ENCODE measurements at places on chromosomes 12 and 14.
A peak's percentile ranks its signal among the peaks of the same experiment; 100 is the strongest.

- no peak for DNase-seq
These were observed 36.5 kb downstream of the CIT start for GRCh38 chr12:119840582-119840981.

GRCh38 chr14:73884438-73885190 lies 2.0 kb upstream of the ZNF410 start:
- DNase-seq: no peak

GRCh38 chr12:32569259-32569658 lies 109.8 kb upstream of the DNM1L start:
- DNase-seq: no peak

- no peak for DNase-seq
These were observed 116.1 kb downstream of the C12orf42 start for GRCh38 chr12:103379670-103380069.

- DNase-seq: peak; percentile 37
These were observed 12.2 kb upstream of the FOXG1 start for GRCh38 chr14:28754209-28754985.

- DNase-seq: peak; percentile 99
These were observed 27.9 kb downstream of the ACTN1 start for GRCh38 chr14:68951035-68951797.

GRCh38 chr14:96797582-96798349 lies 584 bp downstream of the VRK1 start:
- DNase-seq: peak; percentile 22

GRCh38 chr12:52795694-52796428 lies at the start of gene KRT3:
TSS of gene KRT3 (minus strand) at chr12:52796117. CDS start at chr12:52796042, 75 bp downstream.
- DNase-seq: no peak

DNA sequence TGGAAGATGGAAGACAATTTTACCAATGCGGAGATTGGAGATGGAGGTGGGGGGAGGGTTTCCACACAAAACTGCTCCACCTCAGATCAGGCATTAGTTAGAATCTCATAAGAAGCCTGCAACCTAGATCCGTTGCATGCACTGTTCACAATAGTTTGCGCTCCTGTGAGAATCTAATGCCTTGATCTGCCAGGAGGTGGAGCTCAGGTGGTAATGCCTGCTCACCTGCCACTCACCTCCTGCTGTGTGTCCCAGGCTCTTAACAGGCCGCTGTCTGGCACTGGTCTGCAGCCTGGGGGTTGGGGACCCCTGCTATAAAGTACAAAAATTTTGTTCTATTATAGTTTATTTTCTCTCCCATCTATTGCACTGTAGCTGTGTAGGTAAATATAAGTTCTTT lies 84.9 kb upstream of the FOXG1 start:
- no peak for DNase-seq

GRCh38 chr14:48274826-48275225 lies 599.4 kb upstream of the MDGA2 start:
- no peak for DNase-seq

DNA sequence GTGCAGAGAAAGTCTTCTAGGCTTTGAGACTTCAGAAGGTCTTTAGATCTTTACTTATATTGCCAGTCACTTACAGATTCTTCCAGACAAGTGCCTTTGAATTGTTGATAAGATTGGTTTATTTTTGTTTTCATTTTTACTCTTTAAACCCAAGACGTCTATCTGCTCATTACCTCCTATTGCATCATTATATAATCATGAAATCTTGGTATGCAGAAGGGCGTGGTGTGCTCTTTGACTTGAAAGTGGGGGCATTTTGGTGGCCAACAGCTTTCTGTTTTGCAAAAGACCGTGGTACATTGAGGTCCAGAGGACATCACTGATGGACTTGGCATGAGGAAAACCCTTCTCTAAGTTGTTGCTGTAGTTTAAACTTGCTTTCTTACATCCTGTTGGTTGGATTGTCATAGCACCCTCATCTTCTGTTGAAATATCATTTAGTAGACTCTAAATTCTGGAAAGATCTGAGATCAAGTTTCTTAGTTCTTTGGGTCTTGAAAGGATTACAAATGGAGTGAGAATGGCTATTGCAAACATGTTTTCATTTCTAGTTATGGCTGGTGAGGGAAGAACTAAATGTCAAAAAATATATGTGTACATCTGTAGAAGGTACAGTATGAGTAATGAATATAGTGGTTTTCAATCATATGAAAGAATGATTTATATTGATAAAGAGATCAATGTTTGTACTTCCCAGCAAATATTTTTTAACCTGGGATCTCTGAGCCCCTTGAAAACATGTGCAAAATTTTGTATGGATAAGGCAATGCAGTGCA lies 441.8 kb downstream of the NRXN3 start:
- DNase-seq: no peak

DNA sequence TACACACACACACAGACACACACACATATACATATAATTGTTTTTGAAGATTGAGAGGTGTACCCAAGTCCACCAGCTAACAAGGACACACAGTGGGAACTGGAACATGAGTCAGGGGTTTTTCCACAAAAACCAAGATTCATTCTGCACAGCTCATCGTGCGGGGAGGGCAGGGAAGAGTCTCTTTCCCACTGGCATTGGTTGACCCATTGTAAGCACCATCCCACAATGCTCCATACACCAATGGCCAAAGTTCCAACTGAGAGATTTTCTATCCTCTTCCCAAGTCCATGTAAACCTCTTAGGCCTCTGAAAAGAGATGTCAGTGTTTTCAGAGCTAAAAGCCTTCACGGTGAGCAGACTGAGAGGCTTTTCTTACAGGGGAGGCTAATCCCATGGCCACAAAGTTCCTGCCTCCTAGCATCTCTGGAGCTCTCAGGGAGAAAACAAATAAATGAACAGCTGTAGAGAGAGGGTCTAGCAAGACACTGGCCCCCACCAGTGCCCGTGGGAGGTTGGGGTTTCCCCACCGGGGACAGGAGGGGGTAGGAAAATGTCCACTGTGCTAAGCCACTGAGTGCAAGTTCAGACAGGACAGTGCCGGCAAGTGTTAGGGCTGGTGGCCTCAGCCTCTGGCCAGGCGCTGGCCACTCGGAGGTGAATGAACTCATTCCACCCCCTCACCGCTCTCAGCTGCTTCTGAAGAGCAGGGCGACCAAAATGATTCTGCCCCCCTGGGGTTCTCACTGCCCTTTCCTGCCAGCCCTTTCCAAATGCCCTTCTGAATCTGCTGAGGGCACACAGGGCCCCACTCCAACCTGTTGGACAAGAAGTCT lies 21.5 kb upstream of the TC2N start:
- no peak for DNase-seq

DNA sequence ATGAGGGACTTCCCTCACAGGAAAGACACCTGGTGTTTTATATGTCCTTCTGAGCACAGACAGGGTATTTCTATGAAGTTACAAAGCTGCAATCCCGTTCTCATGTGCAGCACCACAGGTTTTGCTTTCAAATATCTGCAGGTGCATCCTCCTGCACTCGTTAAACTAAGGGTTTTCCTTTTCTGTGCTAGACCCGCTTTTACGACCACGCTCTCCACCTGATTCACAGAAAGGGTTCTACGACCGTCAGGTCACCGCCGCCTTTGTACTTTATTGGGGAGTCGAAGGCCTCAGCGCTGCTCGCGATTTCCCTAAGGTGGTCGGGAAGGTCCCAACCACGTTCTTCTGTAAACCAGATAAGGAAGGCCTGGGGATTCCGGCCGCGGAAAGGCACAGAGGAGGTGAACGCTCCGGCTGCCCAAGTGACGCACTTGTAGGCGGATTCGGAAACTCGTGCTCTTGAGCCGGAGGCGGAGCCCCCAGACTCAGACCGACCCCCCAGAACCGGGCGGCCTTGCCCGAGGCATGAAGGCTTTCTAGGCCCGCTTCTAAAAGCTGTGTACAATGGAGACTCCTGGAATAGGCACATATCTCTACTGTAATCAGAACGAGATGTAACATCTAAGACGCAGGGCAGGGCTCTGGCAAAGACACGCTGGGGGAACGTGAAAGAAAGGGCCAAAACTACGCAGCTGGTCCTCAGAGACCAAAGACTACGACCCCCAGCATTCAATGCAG lies 995 bp upstream of the HSP90B1 start:
- peak; percentile 88 for DNase-seq
